ENCODE measurements at places on chromosomes 6 and 20.

GRCh38 chr6:99471638-99472037, 43.6 kb downstream of the USP45 start:
- DNase-seq: no peak

DNA sequence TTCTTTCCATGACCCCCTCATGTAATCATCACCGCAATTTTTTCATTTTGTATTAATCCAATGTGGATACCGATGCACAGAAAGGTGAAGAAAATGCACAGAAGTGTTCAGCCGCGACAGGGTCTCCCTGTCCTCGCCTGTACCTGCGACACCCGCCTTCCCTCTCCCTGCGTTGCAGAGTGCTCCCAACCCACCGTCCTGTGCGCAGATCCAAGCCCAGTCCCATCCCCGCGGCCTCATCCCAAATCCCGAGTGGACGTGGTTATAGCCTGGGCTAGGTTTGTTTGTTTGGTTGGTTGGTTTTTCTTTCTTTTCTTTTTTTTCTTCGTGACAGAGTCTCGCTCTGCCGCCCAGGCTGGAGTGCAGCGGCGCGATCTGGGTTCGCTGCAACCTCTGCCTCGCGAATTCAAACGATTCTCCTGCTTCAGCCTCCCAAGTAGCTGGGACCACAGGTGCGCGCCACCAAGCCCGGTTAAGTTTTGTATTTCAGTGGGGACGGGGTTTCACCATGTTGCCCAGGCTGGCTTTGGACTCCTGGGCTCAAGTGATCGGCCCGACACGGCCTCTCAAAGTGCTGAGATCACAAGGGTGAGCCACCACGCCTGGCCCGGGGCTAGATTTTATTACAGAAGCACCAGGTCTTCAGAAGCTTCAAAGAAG, 536 bp upstream of the RAET1G start:
- DNase-seq: no peak

DNA sequence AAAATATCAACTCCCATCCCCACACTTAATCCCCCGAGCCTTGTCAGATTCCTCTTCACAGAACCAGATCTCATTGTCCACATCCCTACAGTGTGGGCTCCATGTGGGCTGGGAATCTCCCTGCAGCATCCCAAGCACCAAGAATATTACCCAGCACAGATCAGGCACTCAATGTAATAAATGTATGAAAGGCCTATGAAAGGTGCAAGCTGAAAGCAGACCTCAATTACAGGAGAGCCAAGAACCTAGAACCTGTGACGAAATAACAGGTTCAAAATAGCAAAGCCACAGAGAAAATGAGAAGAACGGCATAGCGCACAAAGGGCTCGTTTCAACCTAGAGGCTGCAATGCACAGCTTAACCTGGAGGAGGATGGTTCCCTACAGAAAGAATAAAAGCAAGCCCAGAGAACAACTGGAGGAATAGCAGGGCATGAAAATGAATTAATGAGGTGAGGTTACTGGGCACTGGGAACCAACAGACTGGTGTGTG, 3.1 kb downstream of the SLC23A2 start:
- no peak for DNase-seq

DNA sequence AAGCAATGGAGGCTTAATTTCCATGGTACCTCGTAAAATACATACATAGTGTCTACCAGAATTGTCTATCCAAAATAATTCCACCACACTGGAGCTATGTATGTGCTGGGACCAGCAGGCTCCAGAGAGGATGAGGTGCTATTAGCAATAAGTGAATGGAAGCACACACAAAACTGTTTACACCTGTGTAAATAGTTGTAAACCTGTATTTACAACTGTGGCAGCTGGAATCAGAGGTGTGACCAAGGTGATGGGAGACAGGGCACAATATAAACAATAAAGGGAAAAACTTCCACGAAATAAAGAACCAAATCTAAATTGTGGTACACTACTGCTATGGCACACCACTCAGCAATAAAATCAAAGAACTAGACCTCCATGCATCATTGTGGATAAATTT, 14.4 kb downstream of the RARS2 start:
- DNase-seq: peak; percentile 10

GRCh38 chr6:108711826-108712225, 136.4 kb upstream of the ARMC2 start:
- DNase-seq: no peak

- no peak for DNase-seq
Measured at GRCh38 chr20:8220716-8221115, 88.7 kb downstream of the PLCB1 start.
